ACHN (cell line): ENCODE measurements at places on chromosomes 2 and 18.
A peak's percentile ranks its signal among the peaks of the same experiment; 100 is the strongest.

GRCh38 chr18:37566479-37567060 lies 972 bp upstream of the CELF4 start:
- DNase-seq = no peak

GRCh38 chr2:199757233-199757870 lies 93.6 kb downstream of the FTCDNL1 start:
- DNase-seq = no peak

- DNase-seq = no peak
Observed at GRCh38 chr2:3876221-3876620, 172.8 kb downstream of the DCDC2C start.

DNA sequence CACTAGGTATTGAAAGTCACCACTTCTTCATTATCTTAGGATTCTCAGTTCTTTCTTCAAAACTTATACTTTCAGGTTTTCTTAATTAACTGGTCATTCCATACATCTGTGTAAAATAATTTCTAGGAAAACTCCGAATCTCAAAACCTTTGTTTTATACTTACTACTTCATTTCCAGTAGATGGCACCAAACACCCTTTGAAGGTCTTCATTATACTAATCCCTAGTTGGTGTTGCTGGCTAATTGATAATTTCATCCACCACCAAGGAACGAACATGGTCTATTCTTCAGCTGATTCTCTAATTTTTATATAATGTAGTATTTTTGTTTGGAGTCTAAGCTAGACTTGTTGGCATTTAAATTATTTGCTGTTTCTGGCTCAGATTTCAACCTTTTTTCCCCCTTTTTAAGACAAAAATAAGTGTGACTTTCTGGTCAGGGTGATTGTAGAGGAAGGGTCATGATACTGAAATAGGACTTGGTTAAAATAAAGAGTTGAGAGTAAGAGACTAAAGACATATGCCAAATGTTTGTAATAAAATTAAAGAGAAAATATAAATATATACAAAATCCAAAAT lies 2.8 kb upstream of the MXD1 start:
- peak; percentile 66 for DNase-seq

GRCh38 chr2:205640716-205641115 lies 41.6 kb upstream of the NRP2 start:
- DNase-seq = no peak

DNA sequence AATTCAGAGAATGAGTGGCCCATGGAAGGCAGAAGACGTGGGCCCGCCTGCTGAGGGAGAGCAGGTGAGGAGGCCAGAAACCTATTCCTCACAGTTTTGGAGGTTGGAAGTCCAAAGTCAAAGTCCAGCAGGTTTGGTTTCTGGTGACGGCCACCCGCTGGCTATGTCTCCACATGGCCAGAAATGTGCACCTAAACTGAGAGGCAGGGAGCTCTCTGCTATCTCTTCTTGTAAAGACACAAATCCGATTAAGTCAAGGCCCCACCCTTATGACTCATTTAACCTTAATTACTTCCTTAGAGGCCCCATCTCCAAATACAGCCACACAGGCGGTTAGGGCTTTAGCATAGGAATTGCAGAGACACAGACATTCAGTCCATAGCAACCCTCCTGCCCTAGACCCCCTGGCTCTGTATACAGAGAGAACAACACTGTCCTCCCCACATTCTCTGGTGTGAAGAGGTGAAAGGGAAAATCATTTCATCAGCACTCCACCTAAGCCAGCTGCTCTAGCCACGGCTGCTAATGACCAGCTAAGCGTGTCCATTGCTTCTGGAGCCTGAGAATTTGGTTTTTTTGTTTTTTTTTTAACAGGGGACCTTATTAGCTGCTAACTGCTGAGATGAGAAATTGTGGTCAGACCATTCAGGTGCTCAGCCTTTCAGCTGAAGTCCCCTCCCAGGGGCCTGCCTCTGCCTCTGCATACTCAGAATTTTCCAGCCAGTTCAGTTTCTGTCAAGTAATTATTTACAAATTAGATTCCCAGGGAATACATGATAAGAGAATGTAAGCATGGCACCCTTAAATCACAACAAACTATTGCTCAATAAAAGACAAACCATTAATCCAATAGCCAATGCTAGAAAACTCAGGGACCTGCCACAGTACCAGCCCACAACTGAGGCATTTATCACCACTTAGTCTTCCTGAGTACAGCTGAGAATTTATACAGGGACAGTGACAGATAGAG lies 368.7 kb upstream of the ID2 start:
- no peak for DNase-seq

GRCh38 chr18:73150199-73150598 lies 282.4 kb upstream of the NETO1 start:
- no peak for DNase-seq

GRCh38 chr2:95231723-95232122 lies 24.4 kb downstream of the ZNF892 start:
- peak; percentile 89 for DNase-seq

DNA sequence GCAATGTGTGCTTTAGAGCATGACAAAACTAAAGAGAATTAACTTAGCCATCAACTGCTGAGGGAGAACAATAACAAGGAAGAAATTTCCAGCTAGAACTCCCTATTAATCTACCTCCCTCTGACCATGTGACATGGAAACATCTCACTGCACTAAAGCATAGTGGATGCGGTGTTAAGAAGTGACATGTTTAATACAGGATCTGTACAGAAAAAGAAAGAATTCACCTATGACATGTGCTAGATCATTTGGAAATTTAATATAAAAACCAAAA lies 202.3 kb upstream of the KLHL14 start:
- peak; percentile 0 for DNase-seq

GRCh38 chr2:172826522-172826921 lies 90.9 kb downstream of the RAPGEF4 start:
- DNase-seq = no peak

- DNase-seq = no peak
Observed at GRCh38 chr18:58520969-58521368, 107.9 kb downstream of the ALPK2 start.

GRCh38 chr2:64807417-64807816 lies 153.7 kb upstream of the SERTAD2 start:
- DNase-seq = peak; percentile 99

- DNase-seq = no peak
Observed at GRCh38 chr2:150169237-150169629, 318.2 kb downstream of the RND3 start.

GRCh38 chr2:173659509-173659908 lies 304.8 kb downstream of the CDCA7 start:
- no peak for DNase-seq

GRCh38 chr2:166494140-166494624 lies at the start of gene SCN7A:
TSS of gene SCN7A (minus strand) at chr2:166494249. CDS start at chr2:166477696, 16,553 bp downstream.
- DNase-seq = no peak

DNA sequence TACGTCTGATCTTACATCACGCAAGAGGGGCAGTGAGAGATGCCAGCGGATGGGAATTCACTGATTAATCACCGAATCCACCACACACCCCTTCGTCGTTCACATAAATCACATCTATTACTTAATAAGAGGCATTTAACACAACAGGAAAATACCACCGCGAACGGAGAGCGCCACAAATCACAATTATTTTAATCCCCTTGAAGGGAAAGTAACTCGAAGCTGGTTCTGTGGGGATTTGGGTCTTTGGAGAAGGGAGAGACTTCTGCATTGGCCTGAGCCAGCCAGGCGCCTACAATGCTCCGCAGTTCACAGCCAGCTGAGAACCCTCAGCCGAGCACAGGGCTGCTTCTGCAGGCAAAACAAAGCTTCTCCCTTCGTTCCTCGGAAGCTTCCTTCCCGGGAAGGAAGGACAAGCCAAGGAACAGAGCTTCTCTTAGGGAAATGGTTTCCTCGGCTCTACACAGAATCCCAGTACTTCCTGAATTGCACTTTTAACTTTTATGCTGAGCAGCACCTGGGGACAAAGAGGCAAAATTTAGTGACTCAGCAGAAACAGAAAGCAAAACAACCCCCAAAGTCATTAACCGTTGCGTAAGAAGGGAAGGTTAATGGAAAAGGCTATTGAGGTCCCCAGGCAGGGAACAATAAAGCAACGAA lies at the start of gene LRP1B:
Gene LRP1B (minus strand): TSS at position 7 of the 660 bp plus-strand sequence. CDS start 287 bp downstream, outside the sequence.
- DNase-seq = peak; percentile 15

DNA sequence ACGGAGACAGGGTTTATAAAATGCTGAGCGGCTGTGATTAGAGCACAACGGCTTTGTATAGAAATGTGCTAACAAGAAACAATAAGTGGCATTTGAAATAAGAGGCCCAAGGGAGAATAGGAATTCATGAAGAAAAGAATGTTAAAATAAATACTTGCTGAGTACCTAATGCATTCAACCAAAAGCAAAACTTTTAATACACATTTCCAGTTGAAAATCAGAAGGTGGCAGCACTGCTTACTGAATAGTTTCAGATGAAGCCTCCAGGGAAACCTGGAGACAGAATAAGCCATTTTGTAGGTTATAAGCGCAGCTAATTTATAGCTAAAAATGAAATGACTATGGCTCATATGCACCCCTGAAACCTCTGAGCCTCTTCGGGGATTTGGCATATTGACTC lies 286.6 kb downstream of the DPP10 start:
- DNase-seq = no peak

- no peak for DNase-seq
Observed at GRCh38 chr2:36246320-36246990, 109.1 kb upstream of the CRIM1 start.

GRCh38 chr2:71748227-71748626 lies 294.9 kb downstream of the DYSF start:
- peak; percentile 93 for DNase-seq

GRCh38 chr2:220452561-220452960 lies 825.1 kb downstream of the SLC4A3 start:
- no peak for DNase-seq

DNA sequence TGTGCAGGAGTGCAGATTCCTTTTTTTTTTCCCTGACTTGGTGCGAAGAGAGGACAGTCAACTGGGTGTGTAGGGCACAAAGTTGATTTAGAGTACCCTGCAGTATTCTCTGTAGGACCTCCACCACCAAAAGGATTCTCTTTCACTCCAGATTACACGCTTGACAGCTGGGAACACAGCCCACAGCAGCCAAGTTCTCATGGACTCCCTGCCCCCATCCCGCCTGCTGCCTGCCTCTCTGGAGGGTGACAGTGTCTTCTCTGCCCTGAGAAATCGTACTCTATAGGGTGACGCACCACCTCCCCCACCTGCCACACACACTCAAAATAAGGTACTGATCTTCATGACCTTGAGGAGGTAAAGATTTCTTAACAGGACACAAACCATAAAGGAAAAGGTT lies 26.6 kb upstream of the IHH start:
- no peak for DNase-seq

DNA sequence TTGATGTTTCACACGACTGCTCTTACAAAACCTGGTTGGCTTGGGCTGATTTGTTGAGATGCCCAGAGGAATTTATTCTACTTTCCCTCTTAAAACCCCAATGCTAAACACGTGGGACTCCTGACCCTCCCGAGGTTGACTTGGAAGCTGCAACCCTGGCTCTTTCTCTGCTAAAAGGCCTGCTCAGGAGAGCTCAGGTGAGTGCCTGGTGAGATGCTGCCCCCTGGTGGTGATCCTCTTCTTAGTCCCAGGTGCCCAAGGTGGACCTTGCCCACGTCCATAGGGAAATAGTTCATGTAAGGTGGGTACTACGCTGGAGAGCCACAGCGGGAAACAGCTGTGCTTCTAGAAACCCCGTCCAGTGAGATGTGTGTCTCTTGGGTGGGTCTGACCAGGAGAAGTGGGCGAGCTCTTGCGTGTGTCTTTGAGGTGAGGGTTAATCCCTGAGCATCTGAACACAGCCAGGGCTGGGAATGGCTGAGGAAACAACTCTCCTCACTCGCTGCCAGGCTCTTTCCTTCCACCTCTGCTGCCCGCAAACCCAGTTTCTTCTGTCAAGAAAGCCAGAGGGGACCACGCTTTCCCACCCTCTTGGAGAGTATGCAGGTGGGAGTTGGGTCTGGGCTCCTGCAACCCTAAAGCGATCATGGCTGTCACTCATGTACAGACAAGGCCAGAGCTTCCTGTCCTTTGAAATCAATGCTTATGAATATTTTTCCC lies 25.5 kb upstream of the PXDN start:
- DNase-seq = peak; percentile 72

DNA sequence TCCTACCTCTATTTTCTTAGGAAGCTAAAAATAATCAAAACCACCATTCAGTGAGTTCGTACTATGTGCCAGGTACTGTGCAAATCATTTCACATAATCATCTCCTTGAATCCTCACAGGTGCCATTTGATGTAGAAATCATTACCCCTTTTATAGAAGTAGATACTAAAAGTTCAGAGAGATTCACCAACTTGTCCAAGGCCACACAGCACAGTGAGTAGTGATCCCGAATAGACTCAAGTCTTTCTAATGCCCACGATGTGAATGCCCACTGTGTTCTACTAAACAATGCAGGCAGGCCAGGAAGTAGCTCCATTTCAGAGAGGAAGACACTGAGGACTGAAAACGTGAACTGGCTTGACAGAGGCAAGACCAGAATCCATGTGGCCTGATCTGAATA lies 68.8 kb downstream of the ANTXR1 start:
- DNase-seq = no peak

DNA sequence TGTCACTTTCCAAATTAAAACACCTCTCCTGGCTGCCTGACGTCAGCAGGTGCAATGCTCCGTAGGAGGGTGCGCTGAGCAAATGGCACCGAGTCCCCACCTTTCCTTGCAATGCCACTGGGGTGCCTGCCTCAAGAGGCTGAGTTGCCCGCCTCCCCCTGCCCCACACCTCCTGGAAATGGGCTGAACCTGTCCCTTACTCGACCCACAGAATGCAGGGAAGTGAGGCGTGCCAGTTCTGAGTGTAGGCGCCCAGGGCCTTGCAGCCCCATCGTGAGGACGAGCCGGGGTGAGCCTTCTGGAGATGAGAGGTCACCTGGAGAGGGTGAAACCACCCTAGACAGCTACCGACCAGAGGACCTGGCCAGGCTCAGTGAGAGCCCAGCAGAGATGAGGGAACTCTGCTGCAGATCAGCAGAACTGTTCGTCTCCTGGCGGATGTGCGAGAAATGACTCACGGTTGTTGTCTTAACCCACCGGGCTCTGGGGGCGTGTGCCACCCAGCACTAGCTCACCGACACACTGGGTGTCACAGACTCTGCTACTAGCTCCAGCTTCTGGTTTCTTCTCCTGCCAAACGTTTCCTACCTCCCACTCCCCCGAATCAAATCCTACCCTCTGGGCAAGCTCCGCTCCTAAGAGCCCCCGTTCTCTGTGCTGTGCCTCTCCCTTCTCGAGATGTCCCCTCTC lies 168.7 kb upstream of the HDAC4 start:
- no peak for DNase-seq

GRCh38 chr2:220847006-220847405 lies 725.1 kb downstream of the EPHA4 start:
- DNase-seq = no peak

GRCh38 chr2:232485757-232486557 lies 1.7 kb downstream of the ECEL1 start:
- no peak for DNase-seq

- DNase-seq = no peak
Observed at GRCh38 chr2:27073782-27074181, 2.3 kb upstream of the OST4 start.

DNA sequence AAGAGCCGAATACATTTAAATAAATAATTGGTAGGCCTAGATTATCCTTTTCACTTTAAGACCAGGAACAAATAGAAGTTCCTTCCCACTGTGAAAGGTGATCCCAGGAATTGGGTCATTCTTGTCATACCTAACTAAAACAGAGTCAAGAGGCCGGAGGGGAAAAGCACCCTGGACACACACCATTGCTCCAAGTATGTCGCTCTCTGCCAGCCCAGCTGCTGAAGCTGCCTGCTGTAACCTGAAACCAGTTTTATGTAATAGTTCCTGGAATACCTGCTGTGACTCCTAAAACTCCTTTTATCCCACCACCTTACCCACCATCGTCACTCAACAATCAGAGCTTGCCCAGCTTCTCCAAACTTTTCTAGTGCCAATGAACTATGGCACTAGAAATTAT lies 217.1 kb downstream of the PTPRM start:
- peak; percentile 2 for DNase-seq

GRCh38 chr2:179793238-179793637 lies 68.2 kb downstream of the ZNF385B start:
- DNase-seq = no peak
